Central memory CD4-positive, alpha-beta T cell (primary cell): ENCODE measurements at places on chromosomes 5 and 9.

DNA sequence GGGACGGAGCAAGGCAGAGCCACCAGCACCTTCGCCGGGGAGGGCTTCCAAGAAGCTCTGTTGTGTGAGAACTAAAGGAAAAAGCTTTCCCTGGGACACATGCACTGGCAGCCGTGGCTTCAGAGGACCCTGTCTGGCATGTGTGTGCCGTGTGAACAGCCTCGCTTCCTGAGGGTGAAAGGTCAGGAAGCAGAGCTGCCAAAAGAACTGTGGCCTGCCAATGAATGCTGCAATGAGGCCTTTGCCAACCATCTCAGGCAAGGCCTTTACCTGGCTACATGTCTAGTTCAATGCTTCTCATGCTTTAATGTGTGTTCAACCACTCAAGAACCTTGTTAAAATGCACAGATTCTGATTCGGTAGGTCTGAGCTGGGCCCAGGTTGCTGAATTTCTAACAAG is 53.5 kb downstream of the NIPSNAP3B start:
- no peak for DNase-seq

DNA sequence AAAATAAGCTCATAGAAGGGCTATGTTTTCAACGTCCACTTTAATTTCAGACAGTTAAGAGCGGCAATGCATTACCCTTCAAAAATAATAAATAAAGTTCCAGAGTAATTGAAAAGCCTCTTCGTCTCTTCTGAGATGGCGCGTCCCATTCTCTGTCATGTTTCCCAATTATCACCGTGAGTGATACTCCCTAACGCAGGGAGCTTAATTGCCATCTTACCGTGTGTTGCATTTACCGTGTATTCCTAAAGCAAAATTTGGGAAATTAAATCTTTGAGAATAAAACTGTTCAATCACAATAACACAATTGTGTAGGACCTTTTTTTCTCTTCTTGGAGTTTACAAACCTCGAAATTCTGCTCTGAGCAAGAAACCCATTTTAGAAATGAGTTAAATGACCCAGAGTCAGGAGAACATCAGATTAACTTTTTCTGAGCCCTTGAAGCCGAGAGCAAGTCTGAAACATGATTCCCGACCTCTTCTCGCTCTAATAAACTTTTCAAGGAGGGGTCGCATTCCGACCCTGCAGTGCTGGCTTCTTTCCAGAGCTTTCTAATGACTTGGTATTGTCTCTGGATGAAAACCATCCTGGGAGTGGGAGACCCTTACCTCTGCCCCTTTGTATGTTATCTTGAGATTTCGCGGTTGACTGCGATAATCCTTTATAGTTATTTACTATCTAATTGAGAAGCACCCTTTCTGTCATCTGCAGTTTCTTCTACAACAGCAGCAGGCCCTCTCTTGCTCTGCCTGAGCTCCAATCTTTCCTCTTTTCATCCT is 251.5 kb downstream of the FSTL4 start:
- no peak for DNase-seq

GRCh38 chr5:43498581-43498980 is 14.9 kb upstream of the TMEM267 start:
- DNase-seq = no peak

DNA sequence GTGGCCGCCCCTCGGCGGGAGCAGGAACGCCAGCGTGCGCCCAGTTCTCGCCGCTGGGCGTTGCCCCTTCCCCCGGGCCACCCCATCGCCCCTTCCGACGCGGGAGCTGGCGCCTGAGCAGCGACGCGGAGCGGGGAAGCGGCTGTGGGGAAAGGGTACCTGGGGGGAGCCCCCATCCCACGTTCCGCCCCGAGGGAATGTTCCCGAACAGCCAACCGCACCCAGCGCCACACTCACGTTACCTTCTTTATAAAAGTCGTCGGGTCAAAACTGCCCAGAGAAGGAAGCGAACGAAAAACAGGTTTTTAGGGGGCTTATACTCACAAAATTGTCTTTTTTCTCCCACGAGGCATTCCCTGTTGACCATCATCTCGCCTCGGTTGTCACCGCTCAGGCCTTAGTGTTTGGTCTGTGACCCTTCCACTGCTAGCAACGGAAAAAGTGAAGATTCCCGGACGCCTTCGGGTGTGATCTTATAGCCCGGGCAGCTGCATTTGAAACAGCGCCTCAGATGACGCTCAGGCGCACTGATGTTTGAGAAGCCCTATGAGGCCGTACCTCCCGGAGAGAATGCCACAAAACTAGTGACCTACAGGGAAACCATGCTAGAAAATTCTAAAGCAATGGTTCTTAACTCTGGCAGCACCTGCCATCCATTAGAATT is 475 bp upstream of the GOLM1 start:
- no peak for DNase-seq

- no peak for DNase-seq
Observed at GRCh38 chr9:124146031-124146561, 111.7 kb upstream of the NEK6 start.

DNA sequence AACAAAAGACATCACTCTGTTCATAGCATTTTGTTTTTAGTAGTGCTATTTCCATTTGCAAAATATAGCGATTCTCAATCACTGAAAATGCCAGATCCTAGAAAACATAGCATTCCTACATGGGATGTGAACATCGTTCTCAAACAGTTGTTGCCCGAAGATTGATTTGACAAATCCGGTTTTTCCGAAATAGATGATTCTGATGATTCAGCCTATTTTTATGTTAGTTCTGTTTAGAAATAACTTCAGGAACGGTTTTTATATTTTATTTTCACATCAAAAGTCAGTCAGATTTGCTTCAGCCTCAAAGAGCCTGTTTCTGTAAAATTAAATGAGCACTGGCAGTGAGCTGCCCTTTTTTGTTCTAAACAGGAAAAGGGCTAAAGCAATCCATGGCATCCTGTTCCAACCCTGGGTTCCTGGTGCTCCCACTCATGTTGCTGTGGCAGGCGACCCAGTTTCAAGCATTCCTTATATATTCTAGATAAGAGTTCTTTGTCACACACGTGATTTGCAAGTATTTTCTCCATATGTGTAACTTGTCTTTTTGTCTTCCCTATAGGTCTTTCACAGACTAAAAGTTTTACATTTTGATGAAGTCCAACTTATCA is 14.2 kb upstream of the PSIP1 start:
- no peak for DNase-seq

GRCh38 chr5:112210430-112211005 is 208.6 kb downstream of the EPB41L4A start:
- no peak for DNase-seq

DNA sequence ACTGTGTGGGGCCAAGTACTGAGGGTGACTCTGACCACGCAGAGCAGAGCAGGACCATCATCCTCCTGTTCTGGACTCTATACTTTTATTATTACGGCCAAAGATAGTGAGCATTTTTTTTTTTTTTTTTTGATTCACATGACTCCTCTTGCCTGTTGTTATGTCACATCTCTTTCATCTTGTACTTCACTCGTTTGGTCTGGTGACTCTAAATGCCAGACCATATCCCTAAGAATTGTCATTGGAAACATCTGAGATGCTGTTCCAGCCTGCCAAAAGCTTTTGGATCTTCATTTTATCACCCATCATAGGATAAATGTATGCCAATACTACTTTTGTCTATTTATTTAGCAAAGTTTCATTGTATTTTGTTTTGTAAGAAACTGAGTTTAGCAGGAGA is 168.2 kb upstream of the RAI14 start:
- DNase-seq = no peak

GRCh38 chr5:90866333-90866732 is 307.7 kb downstream of the ADGRV1 start:
- peak; percentile 10 for DNase-seq

GRCh38 chr9:109181284-109181683 is 14.2 kb upstream of the FRRS1L start:
- DNase-seq = peak; percentile 32

GRCh38 chr5:116379306-116379705 is 195.3 kb downstream of the SEMA6A start:
- no peak for DNase-seq

DNA sequence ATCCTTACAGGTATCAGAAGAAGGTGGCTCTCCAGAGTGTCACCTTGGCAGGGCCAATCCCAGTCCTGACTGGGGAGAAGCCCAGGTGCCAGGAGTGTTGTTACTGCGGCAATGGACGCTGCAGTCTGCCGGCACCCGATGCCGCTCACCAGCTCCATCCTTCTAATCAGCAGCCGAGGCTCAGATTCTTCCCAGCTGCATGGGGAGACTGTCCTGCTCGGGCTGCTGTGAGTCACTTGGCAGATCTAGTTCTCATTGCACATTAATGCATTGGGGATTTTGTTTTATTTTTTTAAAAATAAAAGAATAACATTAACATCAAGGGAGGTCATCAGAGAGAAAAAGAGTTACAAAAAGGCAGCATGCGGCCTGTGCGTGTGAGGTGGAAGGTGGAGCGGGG is 115.8 kb downstream of the MTX3 start:
- no peak for DNase-seq

DNA sequence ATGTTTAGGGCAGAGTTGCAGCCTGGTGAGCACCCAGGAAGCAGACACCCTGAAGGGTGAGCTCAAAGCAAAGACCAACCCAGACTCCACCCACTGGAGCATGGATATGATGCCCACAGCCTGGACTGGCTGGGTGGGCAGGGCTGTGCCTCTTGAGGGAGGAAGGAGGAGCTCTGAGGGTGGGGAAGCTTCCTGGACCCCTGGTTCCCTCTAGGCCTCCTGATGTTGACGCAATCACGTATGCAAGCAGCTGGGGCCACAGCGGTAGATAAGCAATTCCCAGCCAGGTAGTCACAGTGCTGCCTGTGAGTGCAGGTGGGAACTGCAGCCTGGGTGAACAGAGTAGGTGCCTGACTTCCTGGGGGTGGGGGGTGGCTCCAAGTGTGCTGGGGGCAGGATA is 271.5 kb downstream of the CDK5RAP2 start:
- DNase-seq = no peak

DNA sequence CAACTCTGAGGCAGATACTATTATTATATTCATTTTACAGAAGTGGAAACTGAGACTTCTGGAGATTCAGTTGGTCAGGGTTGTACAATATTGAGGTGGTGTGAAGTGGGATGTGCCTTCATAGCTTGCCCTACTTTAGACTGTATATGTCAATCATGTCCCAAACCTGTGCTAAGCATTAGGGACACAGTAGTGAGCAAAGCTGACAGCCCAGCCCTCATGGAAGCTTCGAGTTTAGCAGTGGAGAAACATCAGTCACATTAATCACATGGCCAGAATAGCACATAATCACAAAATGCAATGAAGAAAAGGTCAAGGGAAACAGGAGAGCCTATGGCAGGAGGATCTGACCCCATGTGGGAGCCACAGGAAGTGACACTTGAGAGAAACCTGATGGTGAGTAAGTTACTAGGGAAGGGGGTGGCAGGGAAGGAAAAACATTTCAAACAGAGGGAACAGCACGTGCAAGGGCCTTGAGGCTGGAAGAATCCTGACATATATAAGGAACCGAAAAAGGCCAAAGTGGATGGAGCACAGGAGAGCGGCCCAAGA is 20.5 kb upstream of the RALGPS1 start:
- no peak for DNase-seq

- DNase-seq = no peak
Observed at GRCh38 chr5:135694012-135694411, 115.2 kb upstream of the CXCL14 start.

DNA sequence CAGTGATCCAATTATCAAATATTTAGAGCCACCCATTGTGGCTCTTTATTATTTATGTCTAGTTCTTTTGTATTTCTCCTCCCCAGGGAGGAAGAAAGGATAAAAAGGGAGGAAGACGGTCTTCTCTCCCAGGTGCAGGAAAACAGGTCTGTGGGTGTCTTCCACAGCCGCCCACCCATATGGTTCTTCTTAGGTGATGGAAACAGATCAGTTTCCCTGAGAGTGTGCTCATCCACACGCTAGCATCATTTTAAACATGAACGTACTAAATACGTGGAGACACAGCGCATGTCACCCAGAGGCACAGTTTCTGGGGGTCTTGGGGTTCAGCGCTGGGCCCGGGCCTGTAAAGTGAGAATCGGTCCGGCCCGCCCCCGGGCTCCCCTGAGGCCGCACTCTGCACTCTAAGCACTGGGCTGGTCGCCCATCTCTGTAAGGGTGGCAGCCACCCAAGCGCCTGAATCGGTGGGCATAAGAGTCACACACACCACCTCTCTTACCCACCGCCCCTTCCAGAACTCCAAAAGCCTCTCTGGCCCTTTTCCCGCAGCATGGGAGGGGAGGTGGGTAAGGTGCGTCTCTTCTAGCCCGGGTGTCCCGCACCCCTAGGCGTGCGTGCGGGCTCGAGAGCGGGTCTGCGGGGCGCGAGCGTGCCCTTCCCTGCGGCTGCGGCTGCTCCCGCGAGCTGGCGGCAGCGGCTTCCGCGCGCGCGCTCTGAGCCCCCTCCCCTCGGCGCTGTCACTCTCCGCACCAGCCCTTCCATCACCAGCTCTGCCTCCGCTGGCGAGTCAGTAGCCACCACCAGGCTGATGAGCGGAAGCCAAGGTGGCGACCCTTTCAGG is 1.3 kb downstream of the PTCH1 start:
- DNase-seq = peak; percentile 26

DNA sequence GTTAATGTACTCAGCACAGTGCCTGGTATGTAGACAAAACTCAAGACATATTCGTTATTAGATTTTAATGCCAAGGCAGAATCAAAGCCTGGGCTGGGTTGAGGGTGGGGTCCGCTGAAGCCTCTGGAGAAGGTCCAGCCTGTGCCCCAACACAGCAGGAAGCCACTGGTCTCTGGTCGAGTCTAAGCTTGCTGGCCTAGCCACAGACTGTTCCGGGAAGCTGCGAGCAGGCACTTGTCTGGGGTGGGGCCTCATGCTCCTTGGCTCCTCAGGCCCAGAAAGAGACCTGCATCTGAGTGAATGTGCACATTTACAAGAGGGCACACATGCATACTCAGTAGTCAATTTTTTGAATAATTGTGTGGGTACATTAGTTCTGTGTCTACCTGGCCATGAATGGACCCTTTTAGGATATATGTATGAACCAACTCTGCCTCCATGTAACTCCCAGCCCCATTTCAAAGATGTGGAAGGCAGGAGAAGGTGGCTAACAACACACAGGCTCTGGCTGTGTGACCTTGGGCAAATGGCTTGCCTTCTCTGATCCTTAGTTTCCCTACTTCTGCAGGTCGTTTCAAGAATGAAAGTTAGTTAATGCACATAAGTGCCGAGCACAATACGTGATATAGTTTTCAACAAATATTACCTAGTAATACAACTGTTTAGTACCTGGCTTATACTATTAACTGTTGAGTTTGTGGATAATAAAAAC is 18.3 kb downstream of the FAT2 start:
- DNase-seq = no peak

GRCh38 chr9:12878351-12878978 is 103.6 kb downstream of the LURAP1L start:
- no peak for DNase-seq

DNA sequence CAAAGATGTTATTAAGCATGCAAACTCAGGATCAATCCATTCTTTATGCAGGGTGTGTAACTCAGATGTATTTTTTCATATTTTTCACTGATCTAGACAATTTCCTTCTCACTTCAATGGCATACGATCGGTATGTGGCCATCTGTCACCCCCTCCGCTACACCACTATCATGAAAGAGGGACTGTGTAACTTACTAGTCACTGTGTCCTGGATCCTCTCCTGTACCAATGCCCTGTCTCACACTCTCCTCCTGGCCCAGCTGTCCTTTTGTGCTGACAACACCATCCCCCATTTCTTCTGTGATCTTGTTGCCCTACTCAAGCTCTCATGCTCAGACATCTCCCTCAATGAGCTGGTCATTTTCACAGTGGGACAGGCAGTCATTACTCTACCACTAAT is 435 bp downstream of the OR1J4 start:
- no peak for DNase-seq

- DNase-seq = no peak
Observed at GRCh38 chr5:173696216-173696615, 79.8 kb upstream of the BOD1 start.
